ENCODE measurements at places on chromosomes 16 and 17.

- H3K4me1 ChIP-seq = no peaks in the 10 kb centered on the region
- no peak for DNase-seq
- H3K27me3 ChIP-seq = no peaks in the 10 kb centered on the region
Measured at GRCh38 chr17:21190078-21190477, 23.9 kb downstream of the TMEM11 start.

- H3K4me3 ChIP-seq = no peak overlapping the region
Measured at GRCh38 chr17:73623818-73624217, 20.4 kb downstream of the SDK2 start.

GRCh38 chr16:78635807-78636206, 536.4 kb downstream of the WWOX start:
- H3K4me1 ChIP-seq = no peaks in the 10 kb centered on the region
- no peak overlapping the region for H3K4me3 ChIP-seq
- no peak for DNase-seq
- H3K27me3 ChIP-seq = no peaks in the 10 kb centered on the region

DNA sequence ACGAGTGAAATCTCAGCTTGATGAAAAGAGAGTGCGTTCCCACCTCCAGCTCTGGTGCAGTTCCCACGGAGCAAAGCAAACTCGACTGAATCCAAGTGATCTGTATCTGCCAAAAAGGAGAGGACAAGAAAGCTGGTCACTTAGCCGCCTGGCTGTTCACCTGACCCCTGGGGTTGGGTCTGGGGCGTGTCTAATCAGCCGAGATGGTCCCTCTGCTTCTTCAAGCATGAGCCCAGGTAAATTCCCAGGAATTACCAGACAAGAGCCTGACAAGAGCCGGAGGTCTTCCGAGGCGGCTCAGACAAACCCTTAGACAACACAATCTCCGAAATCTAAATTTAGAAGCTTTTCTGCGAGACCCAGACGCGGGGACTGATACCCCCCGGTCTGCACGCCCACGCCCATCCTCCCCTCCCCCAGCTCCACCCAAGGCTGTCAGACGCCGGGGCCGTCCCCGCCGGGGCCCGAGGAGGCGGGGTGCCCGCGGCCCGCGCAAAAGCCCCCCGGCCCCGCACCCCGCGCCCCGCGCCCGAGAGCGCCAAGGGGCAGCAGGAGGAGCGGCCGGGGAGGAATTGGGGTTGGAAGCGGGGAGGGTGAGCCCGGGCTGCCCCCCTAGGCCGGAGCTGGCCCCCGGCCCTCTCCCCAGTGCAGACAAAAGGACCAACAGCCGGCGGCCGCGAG, 674 bp downstream of the ZNF821 start:
- H3K27ac ChIP-seq = peak overlapping the region; percentile 93
- H3K27me3 ChIP-seq = no peaks in the 10 kb centered on the region
- H3K4me3 ChIP-seq = peak overlapping the region; percentile 86

DNA sequence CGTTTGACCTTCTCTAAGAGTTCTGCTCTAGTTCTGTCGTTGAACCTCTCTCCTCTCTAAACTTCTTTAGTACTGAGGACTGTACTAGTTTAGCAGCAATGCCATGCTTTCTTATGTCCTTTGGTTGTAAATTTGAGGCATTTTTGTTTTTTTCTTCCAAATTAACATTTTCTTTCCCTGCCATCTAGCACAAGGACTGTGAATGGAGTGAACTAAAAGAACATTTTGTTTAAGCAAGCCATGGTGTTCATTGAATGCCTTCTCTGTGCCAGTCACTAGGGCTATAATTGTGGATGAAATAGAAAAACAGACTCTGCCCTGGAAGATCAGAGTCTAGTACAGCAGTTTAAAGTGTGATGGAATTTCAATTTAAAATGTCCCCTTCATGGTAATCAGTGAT, 137.9 kb downstream of the FTO start:
- no peaks in the 10 kb centered on the region for H3K27me3 ChIP-seq
- H3K36me3 ChIP-seq = peaks cover 37% of the 10 kb centered on the region
- no peak overlapping the region for H3K4me3 ChIP-seq
- no peak for DNase-seq
- peaks cover 27% of the 10 kb centered on the region for H3K4me1 ChIP-seq

DNA sequence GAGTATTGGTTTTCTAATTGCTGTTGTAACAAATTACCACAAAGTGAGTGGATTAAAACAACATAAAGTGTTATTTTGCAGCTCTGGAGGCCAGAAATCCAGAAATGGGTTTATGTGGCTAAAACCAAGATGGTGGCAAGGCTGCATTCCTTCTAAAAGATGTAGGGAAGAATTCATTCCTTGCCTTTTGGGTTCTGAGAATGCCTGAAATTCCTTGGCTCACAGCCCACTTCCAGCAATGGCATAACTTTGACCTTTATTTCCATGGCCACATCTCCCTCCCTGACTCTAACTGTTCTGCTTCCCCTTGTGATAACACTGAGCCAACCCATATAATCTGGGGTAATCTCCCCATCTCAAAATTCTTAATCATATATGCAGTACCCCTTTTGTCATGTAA, 269.6 kb upstream of the RPL38 start:
- no peak overlapping the region for H3K4me3 ChIP-seq
- H3K4me1 ChIP-seq = no peaks in the 10 kb centered on the region
- no peak overlapping the region for H3K27ac ChIP-seq
- H3K27me3 ChIP-seq = peaks cover 12% of the 10 kb centered on the region

GRCh38 chr17:32226886-32227285, 38.7 kb upstream of the RHBDL3 start:
- peaks cover 18% of the 10 kb centered on the region for H3K36me3 ChIP-seq
- H3K4me1 ChIP-seq = peaks cover 14% of the 10 kb centered on the region

- peaks cover 56% of the 10 kb centered on the region for H3K36me3 ChIP-seq
- H3K27me3 ChIP-seq = no peaks in the 10 kb centered on the region
- DNase-seq = no peak
- H3K4me1 ChIP-seq = peaks cover 13% of the 10 kb centered on the region
- no peak overlapping the region for H3K27ac ChIP-seq
- no peak overlapping the region for H3K4me3 ChIP-seq
Measured at GRCh38 chr17:76742958-76743357, 5.0 kb downstream of the MFSD11 start.

GRCh38 chr17:35545150-35545549, 7.7 kb upstream of the SLFN12L start:
- H3K4me1 ChIP-seq = peaks cover 35% of the 10 kb centered on the region
- H3K27me3 ChIP-seq = no peaks in the 10 kb centered on the region
- DNase-seq = no peak
- H3K27ac ChIP-seq = no peak overlapping the region
- H3K36me3 ChIP-seq = no peaks in the 10 kb centered on the region
- no peak overlapping the region for H3K4me3 ChIP-seq

DNA sequence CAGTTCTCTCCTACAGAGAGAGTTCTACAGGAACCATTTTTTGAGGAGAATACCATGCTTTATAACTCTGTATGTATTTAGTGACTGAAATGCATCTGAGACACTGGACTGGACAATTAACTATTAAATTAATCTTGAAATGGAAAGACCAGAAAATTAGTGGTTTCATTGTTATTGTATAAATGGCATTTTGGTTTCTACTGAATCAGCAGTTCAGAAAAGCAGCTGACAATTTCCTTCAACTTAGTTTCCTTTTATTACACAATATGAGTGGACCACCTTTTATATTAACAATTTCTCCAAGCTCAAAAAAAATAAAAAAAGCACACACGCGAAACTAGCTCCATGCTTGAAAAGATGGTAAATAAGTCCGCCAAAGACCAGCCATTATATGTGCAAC, 66.1 kb upstream of the SLC12A3 start:
- peaks cover 16% of the 10 kb centered on the region for H3K36me3 ChIP-seq
- no peaks in the 10 kb centered on the region for H3K4me1 ChIP-seq
- no peaks in the 10 kb centered on the region for H3K27me3 ChIP-seq
- DNase-seq = no peak

GRCh38 chr16:56451753-56452689, 667 bp downstream of the OGFOD1 start:
- peak overlapping the region; percentile 97 for H3K27ac ChIP-seq
- peaks cover 60% of the 10 kb centered on the region for H3K36me3 ChIP-seq
- H3K27me3 ChIP-seq = no peaks in the 10 kb centered on the region

- no peaks in the 10 kb centered on the region for H3K4me1 ChIP-seq
- no peak overlapping the region for H3K4me3 ChIP-seq
- H3K36me3 ChIP-seq = peaks cover 63% of the 10 kb centered on the region
- no peak for DNase-seq
Measured at GRCh38 chr16:69741519-69741918, 13.2 kb downstream of the NOB1 start.

- H3K4me3 ChIP-seq = no peak overlapping the region
- H3K27me3 ChIP-seq = no peaks in the 10 kb centered on the region
- peaks cover 40% of the 10 kb centered on the region for H3K4me1 ChIP-seq
- no peak overlapping the region for H3K27ac ChIP-seq
Measured at GRCh38 chr17:76723812-76724211, 2.6 kb downstream of the JMJD6 start.

DNA sequence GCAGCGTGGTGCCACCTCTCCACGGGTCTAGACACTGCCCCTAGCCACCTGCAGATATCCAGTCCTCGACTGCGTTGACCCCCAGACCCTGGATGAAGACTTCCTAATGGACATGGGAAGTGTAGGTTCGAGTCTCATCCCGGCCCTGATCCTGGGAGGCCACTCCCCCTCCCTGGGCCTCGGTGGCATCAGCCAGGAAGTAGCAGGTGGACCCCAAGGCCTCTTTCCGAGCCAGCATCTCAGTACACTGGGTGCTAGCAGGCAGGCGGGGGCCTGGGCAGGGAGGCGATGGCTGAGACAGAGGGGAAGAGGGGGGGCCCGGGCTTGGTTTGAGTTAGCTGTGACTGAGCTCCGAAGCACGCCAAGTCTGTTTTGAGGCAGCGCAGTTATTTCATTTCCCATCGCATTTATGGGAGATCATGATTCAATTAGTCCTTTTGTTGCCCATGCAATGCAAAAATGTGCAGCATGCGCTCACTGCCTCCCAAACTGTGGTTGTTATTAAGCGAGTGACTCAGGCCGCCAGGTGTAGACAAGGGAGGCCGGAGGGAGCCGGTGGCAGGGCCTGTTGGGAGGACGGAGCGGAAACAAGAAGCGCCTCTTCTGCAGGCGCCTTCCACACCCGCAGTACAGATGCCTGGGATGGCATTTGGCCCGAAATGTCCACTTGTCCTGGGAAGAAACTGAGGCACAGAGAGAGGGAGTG, 25.3 kb upstream of the ZNF469 start:
- no peaks in the 10 kb centered on the region for H3K4me1 ChIP-seq
- H3K27me3 ChIP-seq = no peaks in the 10 kb centered on the region
- DNase-seq = no peak
- no peaks in the 10 kb centered on the region for H3K36me3 ChIP-seq
- H3K4me3 ChIP-seq = no peak overlapping the region

DNA sequence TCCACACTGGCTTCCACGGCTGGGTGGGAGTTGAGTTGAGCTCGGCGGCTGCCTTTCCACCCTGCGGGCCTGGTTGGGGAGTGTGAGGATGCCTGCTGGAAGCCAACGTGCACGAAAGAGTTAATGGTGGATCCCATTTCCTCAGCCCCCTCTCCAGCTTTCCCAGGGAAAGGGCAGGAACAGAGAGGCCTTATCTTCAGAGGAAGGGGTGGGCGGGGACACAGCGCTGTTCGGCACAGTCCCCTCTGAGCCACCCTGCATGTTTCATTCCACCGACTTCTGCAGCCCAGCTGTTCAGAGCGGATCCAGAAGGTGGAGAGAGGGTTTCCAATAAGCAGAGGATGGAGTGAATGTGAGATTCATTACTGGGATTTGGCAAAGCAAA, 295.3 kb downstream of the SEC14L1 start:
- H3K27me3 ChIP-seq = no peaks in the 10 kb centered on the region
- DNase-seq = no peak
- H3K4me1 ChIP-seq = peaks cover 97% of the 10 kb centered on the region
- no peaks in the 10 kb centered on the region for H3K36me3 ChIP-seq
- H3K27ac ChIP-seq = peak overlapping the region; percentile 35
- H3K4me3 ChIP-seq = peak overlapping the region; percentile 41

GRCh38 chr16:57091200-57091974, 996 bp upstream of the CPNE2 start:
- H3K36me3 ChIP-seq = no peaks in the 10 kb centered on the region
- DNase-seq = no peak
- H3K4me3 ChIP-seq = peak overlapping the region; percentile 60
- peaks cover 13% of the 10 kb centered on the region for H3K4me1 ChIP-seq

- no peak overlapping the region for H3K27ac ChIP-seq
- peaks cover 14% of the 10 kb centered on the region for H3K4me1 ChIP-seq
- no peak overlapping the region for H3K4me3 ChIP-seq
- no peaks in the 10 kb centered on the region for H3K36me3 ChIP-seq
Measured at GRCh38 chr17:81967244-81967532, 6.2 kb upstream of the NOTUM start.

DNA sequence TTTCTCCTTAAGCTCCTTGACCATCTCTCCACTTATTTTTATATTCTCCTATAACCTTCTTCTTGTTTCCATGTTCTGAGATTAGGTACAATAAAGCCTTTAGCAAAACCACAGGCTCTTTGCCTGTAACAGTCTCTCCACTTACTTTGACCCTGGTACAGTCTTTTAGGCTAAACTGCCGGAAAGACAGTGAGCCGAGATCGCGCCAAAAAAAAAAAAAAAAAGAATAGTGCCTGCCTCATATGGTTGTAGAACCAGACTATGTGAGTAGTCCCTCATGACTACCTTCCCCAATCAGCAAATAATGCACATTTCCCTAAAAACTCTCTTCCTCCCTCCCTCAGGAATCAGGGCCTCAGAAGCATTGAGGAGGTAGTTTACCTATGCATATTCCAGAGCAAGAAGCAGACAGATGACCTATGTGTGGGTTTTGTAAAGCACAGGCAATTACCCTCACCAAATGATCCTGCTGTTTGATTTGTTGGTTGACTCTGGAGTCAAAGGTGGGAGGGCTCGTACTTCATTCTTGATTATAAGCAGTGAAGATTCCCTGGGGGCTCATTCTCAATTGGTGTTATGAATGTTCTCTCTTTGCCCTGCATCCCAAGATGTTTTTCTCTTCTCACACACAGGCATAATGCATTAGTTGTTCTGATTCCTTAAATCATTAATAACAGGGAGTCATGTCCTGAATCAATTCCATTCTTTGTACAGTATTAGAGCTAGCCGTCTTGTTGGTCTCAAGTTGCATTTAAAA, 8.9 kb upstream of the NME1 start:
- no peak overlapping the region for H3K27ac ChIP-seq
- no peaks in the 10 kb centered on the region for H3K4me1 ChIP-seq
- H3K27me3 ChIP-seq = no peaks in the 10 kb centered on the region
- H3K36me3 ChIP-seq = no peaks in the 10 kb centered on the region
